ENCODE measurements at places on chromosomes 3 and 15.

- H3K4me3 ChIP-seq = no peak overlapping the region
- no peaks in the 10 kb centered on the region for H3K36me3 ChIP-seq
- no peak overlapping the region for H3K27ac ChIP-seq
- DNase-seq = no peak
- no peaks in the 10 kb centered on the region for H3K4me1 ChIP-seq
These were observed 11.5 kb upstream of the SLC6A1 start for GRCh38 chr3:10981031-10981430.

DNA sequence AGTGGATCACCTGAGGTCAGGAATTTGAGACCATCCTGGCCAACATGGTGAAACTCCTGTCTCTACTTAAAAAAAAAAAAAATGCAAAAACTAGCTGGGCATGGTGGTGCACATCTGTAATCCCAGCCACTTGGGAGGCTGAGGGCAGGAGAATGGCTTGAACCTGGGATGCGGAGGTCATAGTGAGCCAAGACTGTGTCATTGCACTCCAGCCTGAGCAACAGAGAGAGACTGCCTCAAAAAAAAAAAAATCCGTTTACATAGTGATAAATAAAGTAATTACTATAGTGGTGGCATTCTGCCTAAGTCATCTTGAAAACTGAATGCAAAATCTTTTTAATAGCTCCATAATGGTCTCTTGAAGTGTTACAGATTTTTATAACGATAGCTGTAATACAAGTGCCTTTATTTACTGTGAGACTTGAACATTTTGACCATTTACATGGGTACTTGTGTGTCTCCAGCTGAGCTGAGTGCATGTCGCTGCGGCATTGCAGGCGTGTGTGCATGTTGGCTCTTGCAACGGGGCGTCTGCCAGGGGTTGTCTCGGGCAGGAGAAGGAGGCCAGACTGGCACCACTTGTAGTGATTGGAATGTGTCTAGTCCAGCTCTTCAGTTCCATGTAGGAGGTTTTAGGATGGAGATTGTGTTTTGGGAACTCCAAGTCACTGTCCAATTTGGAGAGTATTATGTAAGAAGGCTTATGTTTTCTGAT, 111.9 kb downstream of the IGF1R start:
- H3K27me3 ChIP-seq = no peaks in the 10 kb centered on the region
- no peak overlapping the region for H3K4me3 ChIP-seq
- H3K36me3 ChIP-seq = no peaks in the 10 kb centered on the region
- peaks cover 15% of the 10 kb centered on the region for H3K4me1 ChIP-seq
- no peak overlapping the region for H3K27ac ChIP-seq
- DNase-seq = no peak

GRCh38 chr3:148865049-148865448, at the start of gene CPA3:
CPA3 (plus strand) TSS chr3:148865296; CDS start chr3:148865308, 12 bp downstream.
- no peak within 1 kb of the TSS for H3K4me3 ChIP-seq
- no peaks in the 10 kb centered on the region for H3K27me3 ChIP-seq
- peaks cover 20% of the 10 kb centered on the region for H3K4me1 ChIP-seq
- no peaks in the 10 kb centered on the region for H3K36me3 ChIP-seq
- peak; percentile 89 for DNase-seq

- DNase-seq = peak; percentile 70
- peak overlapping the region; percentile 34 for H3K27ac ChIP-seq
- no peaks in the 10 kb centered on the region for H3K36me3 ChIP-seq
- H3K27me3 ChIP-seq = no peaks in the 10 kb centered on the region
- H3K4me3 ChIP-seq = no peak overlapping the region
- H3K4me1 ChIP-seq = peaks cover 32% of the 10 kb centered on the region
These were observed 17.9 kb upstream of the SEC13 start for GRCh38 chr3:10338591-10339353.

- H3K4me3 ChIP-seq = no peak overlapping the region
- peaks cover 2% of the 10 kb centered on the region for H3K4me1 ChIP-seq
- no peak for DNase-seq
- H3K36me3 ChIP-seq = no peaks in the 10 kb centered on the region
- H3K27ac ChIP-seq = no peak overlapping the region
These were observed 5.8 kb downstream of the KLHL25 start for GRCh38 chr15:85788771-85789495.

- H3K27ac ChIP-seq = no peak overlapping the region
- H3K4me3 ChIP-seq = no peak overlapping the region
- H3K36me3 ChIP-seq = no peaks in the 10 kb centered on the region
- no peak for DNase-seq
These were observed 479.8 kb upstream of the TBL1XR1 start for GRCh38 chr3:177676947-177677587.

- no peak for DNase-seq
- H3K4me3 ChIP-seq = no peak overlapping the region
- no peaks in the 10 kb centered on the region for H3K27me3 ChIP-seq
- H3K36me3 ChIP-seq = no peaks in the 10 kb centered on the region
- H3K4me1 ChIP-seq = no peaks in the 10 kb centered on the region
These were observed 377.7 kb upstream of the RBMS3 start for GRCh38 chr3:28903171-28903601.

DNA sequence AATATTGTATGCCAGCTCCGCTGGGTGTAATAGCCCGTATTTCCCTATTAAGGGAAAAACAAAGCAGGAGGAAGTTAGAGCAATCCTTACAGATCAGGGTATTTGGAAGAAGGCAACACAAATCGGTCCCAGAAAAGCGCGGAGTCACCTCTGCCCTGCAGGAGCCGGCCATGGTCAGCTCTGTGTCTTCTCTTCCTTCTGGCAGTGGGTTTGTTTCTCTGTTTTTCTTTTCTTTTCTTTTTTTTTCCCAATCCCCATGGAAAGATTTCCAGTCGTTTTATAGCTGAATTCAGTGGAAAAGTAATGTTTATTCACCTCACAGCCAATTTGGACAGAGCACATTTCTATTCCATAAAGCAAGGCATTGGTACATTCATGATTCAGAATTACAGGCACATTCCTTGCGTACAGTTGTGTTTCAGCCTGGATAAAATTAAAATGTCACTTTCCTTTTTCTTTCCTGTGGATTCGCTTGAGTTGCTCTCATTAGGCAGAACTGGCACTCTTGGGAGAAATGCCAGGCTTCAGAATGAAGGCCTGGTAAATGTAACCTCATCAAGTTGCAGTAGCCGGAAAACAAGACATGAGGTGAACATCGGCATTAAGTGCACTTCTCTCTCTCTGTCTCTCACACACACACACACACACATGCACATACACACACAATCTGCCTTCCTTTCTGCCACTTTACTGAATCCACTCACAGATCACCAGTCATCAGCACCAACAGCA, 204.5 kb upstream of the UBE2E1 start:
- no peak overlapping the region for H3K27ac ChIP-seq
- no peaks in the 10 kb centered on the region for H3K36me3 ChIP-seq
- H3K4me1 ChIP-seq = no peaks in the 10 kb centered on the region
- no peak for DNase-seq
- H3K4me3 ChIP-seq = no peak overlapping the region
- no peaks in the 10 kb centered on the region for H3K27me3 ChIP-seq

GRCh38 chr3:39106851-39107387, 508 bp downstream of the GORASP1 start:
- no peaks in the 10 kb centered on the region for H3K36me3 ChIP-seq
- peak overlapping the region; percentile 94 for H3K4me3 ChIP-seq
- peaks cover 31% of the 10 kb centered on the region for H3K4me1 ChIP-seq
- no peak for DNase-seq
- peak overlapping the region; percentile 71 for H3K27ac ChIP-seq

DNA sequence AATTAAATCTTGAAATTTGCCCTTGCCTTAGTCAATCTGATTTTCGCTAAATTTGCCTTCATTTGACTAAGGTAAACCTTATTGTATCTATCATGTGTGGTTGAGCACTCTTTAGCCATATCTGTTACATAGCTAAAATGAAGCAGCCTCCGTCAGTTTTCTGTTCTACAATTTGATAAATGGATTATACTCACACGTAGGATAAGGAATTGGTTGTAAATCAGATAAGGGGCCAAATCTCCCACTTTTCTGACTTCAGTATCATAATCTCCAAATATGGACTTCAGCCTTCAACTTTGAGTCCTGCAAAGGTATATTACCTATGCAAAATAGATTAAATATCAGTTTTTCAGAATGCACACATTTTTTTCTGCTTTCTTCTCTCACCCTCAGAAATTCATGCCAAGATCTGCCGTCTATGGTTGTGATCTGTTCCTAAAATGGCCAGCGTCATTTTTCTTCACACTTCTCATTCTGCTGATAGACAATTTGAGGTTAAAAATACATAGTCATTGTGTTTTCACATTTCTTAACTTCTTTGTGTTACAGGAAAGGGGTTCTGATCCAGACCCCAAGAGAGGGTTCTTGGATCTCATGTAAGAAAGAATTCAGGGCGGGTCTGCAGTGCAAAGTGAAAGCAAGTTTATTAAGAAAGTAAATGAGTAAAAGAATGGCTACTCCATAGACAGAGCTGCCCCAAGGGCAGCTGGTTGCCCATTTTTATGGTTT, 36.9 kb downstream of the RAB8B start:
- DNase-seq = peak; percentile 26
- H3K36me3 ChIP-seq = peaks cover 7% of the 10 kb centered on the region
- H3K27ac ChIP-seq = no peak overlapping the region
- no peak overlapping the region for H3K4me3 ChIP-seq

DNA sequence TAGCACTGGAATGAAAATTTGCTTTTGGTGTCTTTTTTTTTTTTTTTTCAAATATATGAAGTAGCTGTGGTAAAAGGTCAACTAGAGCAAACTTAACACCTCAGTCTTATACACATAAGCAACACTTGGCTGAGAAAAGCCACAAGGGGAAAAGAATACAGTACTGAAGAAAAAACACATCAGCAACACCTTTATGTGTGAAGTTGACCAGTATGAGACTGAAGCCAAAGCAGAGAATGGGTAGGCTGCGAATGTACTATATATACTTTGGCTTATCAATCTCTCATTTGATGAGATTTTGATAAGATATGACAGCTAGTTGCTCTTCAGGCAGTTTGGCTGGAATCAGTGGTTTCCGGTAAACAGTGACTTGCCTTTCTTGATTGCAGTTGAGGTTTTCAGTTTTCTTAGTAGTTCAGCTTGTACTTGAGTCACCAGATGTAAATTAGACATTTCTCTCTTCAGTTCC, 22.0 kb upstream of the ZCWPW2 start:
- H3K27ac ChIP-seq = no peak overlapping the region
- no peak for DNase-seq
- no peaks in the 10 kb centered on the region for H3K4me1 ChIP-seq
- H3K36me3 ChIP-seq = peaks cover 19% of the 10 kb centered on the region
- H3K27me3 ChIP-seq = no peaks in the 10 kb centered on the region

DNA sequence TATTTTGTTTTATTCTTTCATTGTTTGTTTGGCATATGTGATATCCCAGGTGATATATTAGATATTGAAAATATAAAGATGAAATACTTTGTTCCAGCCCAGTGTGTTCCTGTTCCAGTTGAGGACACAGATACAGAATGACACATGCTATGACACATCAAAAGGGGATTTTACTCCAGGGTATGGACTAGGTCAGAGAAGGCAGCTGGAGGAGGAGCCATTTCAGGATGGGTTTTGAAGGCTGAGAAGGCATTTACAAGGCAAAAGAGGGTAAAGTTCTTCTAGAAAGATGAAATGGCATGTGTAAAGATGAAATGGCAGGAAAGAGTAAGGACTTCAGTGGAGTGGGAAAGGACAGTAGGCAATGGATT, 163.8 kb downstream of the ZIC1 start:
- no peaks in the 10 kb centered on the region for H3K27me3 ChIP-seq
- no peak for DNase-seq
- H3K4me3 ChIP-seq = no peak overlapping the region
- H3K4me1 ChIP-seq = no peaks in the 10 kb centered on the region

DNA sequence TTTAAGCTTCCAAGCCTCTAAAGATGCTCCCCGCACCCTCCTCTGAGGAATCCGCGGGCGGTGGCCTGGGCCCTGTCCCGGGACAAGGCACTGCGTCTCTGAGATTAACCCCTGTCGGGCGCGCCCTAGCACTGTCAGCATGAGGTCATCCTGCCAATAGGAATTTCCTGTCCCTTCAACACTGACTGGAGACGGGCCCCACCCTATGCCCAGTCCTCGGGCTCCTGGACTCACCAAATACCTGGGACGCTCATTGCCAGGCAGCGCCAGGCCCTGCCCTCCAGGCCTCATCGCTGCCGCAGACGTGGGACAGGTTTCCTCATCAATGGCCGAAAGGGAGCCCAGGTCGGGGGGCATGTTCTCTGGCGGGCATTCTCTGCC, 67.6 kb upstream of the SH3GL3 start:
- no peaks in the 10 kb centered on the region for H3K27me3 ChIP-seq
- H3K27ac ChIP-seq = no peak overlapping the region
- no peaks in the 10 kb centered on the region for H3K4me1 ChIP-seq
- no peak overlapping the region for H3K4me3 ChIP-seq
